ENCODE measurements at places on chromosomes 1 and 21.

DNA sequence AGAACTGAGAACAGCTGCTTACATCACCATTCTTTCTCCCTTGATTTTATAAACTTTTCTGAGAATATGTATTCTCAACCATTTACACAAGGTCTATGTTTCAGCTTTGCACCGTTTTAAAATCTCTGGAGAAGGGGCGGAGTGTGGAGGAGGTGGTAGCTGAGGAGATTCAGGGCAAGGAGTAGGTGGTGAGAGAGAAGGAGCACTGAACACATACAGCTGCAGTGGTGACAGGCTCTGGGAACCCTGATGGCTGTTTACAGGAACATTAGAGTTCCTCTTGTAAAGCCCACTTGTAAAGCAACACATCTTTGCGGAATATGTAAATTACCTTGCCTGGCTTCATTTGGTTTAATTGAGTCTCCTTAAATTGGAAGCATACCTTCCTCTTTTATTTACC is 89.7 kb downstream of the SMYD2 start:
- no peak for DNase-seq

DNA sequence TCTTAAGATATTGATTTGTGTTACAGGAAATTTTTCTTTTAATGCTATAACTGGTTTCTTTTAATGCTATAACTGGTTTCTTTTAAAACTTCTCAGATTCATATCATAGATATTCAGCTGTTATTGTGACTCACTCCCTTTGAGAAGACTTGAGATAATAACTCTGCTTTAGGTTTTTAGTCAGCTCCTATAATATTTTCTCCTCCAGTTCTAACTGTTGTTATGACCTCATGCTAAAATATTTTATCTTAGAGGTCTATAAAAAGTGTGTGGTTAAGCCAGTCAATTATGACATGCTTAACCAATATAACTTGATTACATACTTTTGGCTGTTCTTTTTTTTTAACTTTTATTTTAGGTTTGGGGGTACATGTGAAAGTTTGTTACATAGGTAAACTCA is 280.2 kb downstream of the PTGER3 start:
- DNase-seq, result no peak

DNA sequence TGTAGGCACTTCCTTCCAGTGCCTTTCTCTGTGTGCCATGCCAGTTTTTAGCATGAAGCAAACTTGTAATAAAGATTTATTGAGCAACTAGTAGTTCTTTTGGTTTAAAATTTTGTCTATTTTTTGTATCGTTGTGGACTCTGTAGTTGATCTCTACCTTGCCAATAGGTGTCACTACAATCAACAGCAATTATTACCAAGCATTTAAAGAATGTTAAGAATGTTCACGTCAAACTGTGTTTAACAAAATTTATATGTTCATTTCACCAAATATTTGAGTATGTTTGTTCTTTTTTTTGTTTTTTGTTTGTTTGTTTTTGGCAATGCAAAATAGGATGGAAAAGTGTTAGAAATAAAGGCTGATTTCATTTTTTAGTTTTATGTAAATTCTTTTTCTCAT is 208.1 kb downstream of the PATJ start:
- DNase-seq, result no peak

GRCh38 chr1:71755441-71755840 is 526.9 kb downstream of the NEGR1 start:
- no peak for DNase-seq

GRCh38 chr1:12478612-12478985 is 139.4 kb downstream of the DHRS3 start:
- DNase-seq, result no peak

DNA sequence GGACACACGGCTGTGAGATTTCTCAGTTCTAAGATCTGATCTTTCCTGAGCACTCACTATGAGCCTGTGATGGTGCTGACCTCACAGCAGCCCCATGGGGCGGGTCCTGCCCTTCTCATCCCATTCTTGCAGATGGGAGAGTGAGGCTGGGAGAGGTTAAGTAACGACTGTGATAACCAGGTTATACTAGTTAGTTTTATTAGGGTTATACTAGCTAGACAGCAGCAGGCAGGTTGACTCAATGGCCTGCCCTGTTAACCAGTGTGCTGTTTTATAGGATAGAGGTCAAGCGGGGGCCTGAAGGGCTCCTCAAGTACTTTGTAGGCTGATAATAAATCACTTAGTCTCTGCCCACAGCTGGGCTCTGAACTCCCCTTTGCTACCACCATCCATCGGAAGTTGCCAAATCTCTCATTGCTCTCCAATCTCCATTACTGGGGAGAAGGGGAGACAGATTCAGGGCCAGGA is 4.8 kb downstream of the CNTN2 start:
- DNase-seq, result no peak

GRCh38 chr1:248174521-248174920 is at the start of gene OR2M2:
OR2M2 (plus strand) TSS chr1:248174821; CDS start chr1:248179986, 5,165 bp downstream.
- no peak for DNase-seq

DNA sequence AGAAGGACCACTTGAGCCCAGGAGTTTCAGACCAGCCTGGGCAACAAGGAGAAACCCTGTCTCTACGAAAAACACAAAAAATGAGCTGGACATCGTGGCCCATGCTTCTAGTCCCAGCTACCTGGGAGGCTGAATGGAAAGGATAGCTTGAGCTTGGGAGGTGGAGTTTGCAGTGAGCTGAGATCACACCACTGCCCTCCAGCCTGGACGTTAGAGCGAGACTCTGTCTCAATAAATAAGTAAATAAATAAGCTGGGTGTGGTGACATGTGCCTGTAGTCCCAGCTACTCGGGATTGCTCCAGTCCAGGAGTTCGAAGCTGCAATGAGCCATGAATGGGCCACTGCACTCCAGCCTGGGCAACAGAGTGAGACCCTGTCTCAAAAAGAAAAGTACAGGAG is 3.6 kb downstream of the AKR1A1 start:
- DNase-seq, result no peak

GRCh38 chr21:35035581-35035980 is 13.5 kb downstream of the RUNX1 start:
- no peak for DNase-seq
